ENCODE measurements at places on chromosomes 5 and 9.

GRCh38 chr5:111682121-111682520 lies 74.9 kb downstream of the NREP start:
- no peak for DNase-seq

GRCh38 chr5:109898269-109899162 lies 208.8 kb downstream of the MAN2A1 start:
- no peak for DNase-seq

GRCh38 chr9:93664549-93665120 lies 88.3 kb downstream of the PHF2 start:
- DNase-seq = no peak

- DNase-seq = no peak
Measured at GRCh38 chr5:40615586-40616170, 64.0 kb upstream of the PTGER4 start.

DNA sequence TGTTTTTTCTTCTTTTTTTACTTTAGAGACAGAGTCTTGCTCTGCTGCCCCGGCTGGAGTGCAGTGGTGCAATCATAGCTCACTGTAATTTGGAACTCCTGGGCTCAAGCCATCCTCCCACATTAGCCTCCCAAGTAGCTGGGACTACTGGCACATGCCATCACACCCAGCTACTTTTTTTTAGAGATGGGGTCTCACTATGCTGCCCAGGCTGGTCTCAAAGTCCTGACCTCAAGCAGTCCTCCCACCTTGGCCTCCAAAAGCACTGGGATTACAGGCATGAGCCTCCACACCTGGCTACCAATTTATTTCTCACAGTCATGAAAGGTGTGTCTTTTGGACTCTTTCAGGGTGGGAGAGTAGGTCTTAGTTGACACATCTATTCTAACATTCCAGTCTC lies 83.0 kb upstream of the FAM120A start:
- no peak for DNase-seq

GRCh38 chr5:125409861-125410536 lies 663.6 kb upstream of the ZNF608 start:
- no peak for DNase-seq

DNA sequence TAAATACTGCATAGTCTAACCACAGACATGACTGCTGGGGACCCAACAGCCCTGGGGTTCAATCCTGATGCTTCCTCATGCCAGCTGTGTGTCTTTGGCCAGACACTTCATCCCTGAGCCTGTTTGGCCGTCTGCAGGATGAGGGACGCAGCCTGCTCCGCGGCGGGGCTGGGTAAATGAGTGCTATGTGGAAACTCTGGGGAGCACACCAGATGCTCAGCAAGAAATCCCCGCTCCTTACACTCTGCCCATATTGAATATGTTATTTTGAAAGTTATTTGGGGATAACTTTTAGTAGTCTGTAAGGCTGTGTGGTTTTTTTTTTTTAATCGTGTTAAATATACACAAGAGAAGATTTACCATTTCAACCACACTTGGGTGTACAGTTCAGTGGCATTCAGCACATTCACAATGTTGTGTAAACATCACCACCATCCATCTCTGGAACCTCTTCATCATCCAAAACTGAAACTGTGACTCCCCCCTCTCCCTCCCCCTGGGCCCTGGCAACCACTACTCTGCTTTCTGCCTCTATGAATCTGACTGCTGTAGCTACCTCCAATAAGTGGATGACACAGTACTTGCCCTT lies 42.7 kb downstream of the SH3PXD2B start:
- DNase-seq = no peak

GRCh38 chr9:2465516-2465915 lies 156.1 kb upstream of the VLDLR start:
- no peak for DNase-seq

DNA sequence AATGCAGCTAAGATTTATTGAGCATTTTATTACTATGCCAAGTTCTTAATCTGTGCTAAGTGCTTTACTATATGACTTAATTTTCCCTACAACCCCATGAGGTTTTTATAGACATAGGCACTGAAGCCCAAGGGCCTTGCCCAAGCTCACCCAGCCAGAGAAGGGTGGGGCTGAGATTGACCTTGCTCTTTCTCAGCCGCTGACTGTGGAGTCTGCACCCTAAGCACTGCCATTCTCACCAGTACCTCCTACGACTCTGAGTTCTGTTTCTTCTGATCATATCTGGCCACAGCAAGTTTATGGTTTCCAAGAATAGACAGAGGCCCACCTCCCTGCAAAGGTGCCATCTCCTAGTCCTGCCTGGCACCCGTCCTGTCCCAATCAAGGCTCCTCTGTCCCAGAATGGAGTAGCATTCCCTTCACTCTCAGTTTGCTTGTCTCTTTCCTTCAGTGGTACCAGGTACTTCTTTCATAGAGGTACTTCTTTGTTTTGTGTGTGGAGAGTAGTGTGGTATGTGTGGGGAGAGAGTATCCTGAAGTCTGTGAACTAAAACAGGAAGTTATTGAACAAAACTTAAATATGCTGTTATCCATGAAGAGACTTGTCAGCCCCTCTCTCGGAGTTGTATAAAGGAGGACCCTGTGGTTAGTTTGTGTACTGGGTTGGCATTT lies 42.6 kb downstream of the CSF1R start:
- no peak for DNase-seq

GRCh38 chr5:24067208-24067607 lies 559.8 kb downstream of the PRDM9 start:
- no peak for DNase-seq

- DNase-seq = no peak
Measured at GRCh38 chr9:92171822-92172221, 56.6 kb upstream of the SPTLC1 start.

- no peak for DNase-seq
Measured at GRCh38 chr9:121645853-121646807, 5.3 kb upstream of the DAB2IP start.

- DNase-seq = no peak
Measured at GRCh38 chr5:107878661-107879060, 207.9 kb upstream of the EFNA5 start.

DNA sequence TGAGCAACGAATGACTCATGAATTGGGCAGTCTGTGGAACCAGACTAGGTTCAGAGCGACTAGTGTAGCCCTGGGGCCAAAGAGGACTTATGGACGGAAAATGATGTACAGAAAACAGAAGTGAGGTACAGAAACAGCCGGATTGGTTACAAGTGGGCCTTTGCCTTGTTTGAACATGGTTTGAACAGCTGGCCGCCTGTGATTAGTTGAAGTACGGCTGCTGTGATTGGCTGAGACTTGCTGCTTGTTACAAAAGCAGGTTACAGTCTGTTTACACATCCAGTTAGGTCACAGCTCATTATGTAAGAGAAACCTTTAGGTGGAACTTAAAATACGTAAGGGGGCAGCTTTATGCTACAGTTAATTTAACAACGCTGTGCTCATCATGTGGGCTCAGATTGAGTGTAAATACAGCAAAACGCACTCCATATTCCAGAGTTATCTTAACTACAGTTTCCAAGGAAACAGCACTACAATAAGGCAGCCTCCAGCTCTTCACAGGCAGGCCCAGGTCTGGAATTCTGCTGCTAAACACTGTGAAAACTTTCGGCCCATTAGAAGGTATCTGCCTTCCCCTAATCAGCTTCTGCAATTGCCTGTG lies 6.5 kb downstream of the AMACR start:
- DNase-seq = no peak

GRCh38 chr9:129398961-129399633 lies 221.0 kb upstream of the IER5L start:
- DNase-seq = no peak

DNA sequence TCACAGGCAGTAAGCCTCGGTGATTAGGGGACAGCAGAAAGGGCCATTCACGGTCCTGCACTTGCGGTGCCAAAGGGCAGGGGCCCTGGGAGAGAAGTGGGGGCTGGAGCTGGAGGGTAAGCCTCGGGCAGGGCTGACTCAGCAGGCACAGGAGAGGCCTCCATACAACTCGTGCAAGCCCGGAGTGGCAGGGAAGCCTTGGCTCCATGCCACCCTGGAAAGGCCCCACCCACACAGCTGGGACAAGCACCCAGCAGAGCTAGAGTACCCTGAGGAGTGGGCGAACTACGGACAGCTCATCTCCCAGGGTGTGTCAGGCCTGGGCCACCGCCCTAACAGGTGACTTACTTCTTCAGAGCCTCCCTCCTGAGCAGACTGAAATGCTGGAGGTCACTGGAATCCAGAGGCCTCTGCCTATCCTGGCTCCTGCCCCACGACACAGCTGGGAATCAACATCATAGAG lies 5.6 kb upstream of the CAMK2A start:
- DNase-seq = no peak

DNA sequence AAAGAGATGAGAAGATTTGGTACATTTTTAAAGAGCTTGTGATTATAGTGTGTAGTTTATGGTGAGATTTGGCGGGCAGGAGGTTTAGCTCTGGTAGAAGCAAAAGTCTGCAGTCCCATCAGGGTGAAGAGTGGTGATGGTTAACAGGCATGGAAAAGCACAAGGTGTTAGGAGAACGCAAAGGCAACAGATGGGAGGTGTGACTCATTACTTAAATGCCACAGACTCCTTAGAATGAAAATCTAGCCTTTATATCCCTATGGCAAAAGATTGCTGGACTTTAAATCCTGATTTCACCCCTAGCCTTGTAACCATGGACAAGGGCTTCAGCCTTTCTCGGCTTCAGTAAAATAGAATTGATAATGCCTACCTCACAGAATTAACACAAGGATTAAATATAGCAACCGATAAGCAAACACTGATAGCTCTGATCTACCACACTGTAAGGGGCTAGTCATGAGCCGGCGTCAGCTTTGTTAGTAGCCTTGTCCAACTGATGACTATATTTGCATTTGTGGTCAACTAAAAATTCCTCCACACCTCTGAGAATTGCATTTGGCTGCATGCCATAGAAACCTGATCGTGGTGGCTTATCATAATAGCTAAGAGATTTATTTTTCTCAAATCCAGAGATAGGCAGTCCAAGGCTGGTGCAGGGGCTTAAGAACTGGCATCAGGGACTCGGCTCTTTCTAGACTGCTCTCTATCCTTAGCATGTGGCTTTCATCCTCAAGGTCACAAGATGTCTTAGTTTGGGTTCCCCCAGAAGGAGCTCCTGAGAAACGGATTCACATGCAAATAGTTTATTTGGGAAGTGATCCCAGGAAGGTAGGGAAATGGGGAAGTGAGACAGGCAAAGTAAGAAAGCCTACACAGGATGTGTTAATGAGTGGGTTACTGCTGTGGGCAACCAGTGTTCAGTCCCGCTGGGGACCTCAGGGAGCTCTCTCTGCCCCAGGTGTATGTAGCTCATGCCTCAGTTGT lies 19.6 kb downstream of the MFAP3 start:
- DNase-seq = no peak

GRCh38 chr5:133494923-133495246 lies 117.5 kb downstream of the FSTL4 start:
- DNase-seq = no peak

DNA sequence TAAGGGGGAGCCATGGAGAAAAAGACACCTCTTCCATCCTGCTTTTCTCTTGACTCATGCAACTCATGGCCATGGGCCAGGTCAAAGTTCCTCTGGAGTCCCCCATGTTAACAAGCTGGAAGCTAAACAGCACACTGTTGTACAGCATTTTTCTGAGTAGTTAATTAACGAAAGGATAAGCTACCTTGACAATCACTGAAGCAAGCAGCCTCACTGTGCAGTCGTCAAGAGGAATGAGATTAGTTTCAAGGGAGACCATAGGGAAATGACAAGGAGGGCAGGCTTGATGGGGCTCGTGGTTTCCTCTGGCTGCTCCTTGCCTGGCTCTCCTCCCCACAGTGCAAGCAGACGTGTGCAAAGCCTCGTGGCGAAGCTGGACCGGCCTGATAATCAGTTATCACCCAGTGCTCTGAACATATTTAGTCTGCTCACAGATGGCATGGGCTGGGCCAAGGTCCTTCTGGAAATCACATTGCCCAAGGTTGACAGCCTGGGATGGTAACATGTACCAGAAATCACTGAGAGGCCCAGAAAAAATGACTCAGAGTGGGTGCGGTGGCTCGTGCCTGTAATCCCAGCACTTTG lies 209.5 kb downstream of the SLIT3 start:
- DNase-seq = no peak
